ENCODE measurements at places on chromosomes 12 and 14. TPM values are rescaled to one million over a fixed set of nuclear protein-coding genes. Genes with fewer than 3 reads are reported as not detected.

- DNase-seq: no peak
Observed at GRCh38 chr12:53179687-53180219, 769 bp upstream of the ZNF740 start.

Gene IQSEC3
- total RNA-seq: 2.3 TPM

GRCh38 chr14:59997449-59997848 is 77.5 kb downstream of the LRRC9 start:
- no peak for DNase-seq

Gene DCAF4
- total RNA-seq: 7.9 TPM

DNA sequence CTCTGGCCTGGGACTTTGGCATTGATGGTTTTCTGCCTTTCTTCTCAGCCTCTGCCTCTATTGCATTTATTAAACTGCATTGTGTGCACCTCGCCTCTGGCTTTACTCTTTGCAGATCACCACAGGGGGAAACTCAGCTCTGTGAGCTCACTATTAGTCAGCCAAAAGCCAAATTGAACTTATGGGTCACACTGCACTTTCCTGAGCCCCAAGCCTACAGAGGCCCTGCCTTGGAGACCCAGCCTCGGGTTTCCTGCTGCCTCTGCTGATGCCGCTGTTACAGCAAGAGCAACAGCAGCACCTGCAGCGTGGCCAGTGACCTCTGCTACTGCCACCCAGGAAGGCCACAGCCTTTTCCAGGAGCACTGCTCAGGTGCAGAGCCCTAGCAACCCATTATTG is 122.5 kb downstream of the DAD1 start:
- no peak for DNase-seq

DNA sequence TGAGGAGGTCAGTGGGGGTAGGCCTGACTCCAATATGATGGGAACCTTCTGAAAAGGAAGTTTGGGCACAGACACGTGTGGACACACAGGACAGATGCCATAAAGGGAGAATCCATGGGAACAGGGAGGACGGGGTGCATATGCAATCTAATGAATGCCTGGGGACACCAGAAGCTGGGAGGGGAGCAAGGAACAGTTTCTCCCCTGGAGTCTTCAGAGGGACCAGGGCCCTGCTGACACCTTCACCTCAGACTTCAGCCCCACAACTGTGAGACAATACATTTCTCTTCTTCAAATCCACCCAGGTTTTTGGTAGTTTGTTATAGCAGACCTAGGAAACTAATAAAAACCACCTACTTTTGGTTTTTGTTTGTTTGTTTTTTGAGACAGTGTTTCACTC is 35.2 kb upstream of the CLIP1 start:
- DNase-seq: no peak

Gene ACSM4
- not detected for total RNA-seq

DNA sequence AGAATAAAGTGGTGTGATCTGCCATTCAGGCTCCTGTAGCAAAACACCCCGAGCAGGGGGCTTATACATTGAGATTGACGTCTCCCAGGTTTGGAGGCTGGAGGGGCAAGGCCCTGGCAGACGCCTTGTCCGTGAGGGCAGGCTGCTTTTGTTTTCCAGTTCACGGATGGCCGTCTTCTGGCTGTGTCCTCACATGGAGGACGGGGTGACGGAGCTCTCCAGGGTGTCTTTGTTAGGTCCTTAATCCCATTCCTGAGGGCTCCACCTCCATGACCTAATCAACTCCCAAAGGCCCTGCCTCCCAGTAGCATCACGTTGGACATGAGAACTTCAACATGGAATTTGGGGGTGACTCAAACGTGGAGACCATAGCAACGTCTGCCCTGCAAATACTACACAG is 147.7 kb downstream of the KIF26A start:
- peak; percentile 23 for DNase-seq

DNA sequence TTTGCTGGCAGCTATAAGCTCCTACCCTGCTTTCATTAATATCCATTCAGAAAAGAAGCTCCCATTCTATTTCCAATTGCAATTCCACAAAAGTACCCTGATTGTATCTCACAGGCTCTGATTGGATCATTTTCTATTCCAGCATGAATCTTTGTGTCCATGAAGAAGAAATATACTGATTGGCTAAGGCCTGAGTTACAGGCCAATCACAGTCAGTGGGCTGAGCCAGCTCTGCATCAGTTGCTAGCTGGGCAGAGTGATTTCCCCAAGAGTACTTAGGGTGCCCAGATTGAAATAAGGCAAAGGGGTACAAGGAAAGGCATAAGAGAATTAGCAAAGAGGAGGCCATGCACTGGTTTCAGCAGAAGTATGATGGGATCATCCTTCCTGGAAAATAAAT is 14.4 kb downstream of the ART4 start:
- no peak for DNase-seq

Gene CALM1
- total RNA-seq: 638 TPM
